ENCODE measurements at places on chromosomes 4 and X.

- peak; percentile 94 for DNase-seq
Observed at GRCh38 chr4:142095886-142096605, 459.7 kb downstream of the IL15 start.

GRCh38 chr4:20256381-20256881, 4.7 kb downstream of the SLIT2 start:
- DNase-seq, result no peak

GRCh38 chr4:168925789-168926490, 84.1 kb downstream of the CBR4 start:
- DNase-seq, result no peak

DNA sequence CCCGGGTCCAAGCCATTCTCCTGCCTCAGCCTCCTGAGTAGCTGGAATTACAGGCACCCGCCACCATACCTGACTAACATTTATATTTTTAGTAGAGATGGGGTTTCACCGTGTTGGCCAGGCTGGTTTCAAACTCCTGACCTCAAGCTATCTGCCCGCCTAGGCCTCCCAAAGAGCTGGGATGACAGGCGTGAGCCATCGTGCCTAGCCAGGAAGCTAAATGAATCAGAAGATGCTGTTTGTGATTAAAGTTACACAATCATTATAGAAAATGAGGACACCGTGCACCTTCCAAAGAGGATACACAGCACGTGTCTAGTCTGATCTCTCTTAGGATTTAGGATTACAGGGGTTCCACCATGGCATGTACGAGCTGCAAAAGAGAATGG, 99.6 kb downstream of the DHRSX start:
- DNase-seq, result no peak

- DNase-seq, result no peak
Observed at GRCh38 chr4:138204507-138204906, 37.6 kb downstream of the SLC7A11 start.

GRCh38 chr4:13616597-13616996, 10.9 kb downstream of the BOD1L1 start:
- DNase-seq, result no peak

DNA sequence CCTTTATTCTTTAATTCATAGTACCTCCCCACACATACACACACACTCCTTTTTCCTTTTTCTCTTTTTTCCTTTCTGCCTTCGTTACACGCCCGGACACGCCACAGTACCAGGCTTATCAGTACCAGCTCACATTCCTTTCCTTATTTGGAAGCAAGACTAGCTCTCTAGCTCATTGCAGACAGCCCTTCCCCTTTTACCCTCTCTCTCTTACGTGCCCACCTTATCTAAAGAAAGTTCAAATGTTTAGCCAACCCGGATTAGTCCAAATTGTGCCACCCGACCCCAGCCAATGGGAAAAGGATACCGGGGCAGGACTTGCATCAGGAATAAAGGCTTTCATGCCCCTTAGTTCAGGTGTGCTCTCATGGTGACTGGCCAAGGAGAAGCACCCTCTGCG, 194.7 kb upstream of the VCX3A start:
- no peak for DNase-seq

DNA sequence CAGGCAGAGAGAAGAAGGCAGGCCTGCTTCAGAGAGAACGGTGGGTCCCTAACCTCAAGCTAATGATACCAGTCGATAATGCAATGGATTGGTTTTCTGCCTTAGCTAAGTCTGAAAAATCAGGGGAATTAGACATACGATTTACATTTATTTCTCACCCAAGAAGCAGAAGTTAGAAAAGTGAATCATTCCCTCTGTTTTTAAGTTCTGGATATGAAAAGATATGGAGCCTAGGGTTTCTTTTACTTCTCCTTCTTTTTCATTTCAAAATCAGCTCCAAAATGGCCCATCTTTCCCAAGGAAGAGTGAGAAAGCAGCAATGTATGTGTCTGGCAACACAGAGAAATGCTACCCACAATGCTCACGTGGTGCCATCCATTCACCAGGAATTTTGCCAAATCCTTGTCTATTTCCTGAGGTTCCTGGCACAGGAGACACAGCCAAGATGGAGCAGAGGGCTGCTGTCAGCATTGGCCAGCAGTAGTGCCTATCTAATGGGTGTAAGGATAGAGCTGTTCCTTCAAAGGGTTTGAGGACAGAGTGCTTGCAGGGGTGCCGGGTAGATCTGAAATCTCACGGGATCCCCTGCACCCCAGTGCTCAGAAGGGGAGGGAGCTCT, 231.5 kb downstream of the MAML3 start:
- no peak for DNase-seq

DNA sequence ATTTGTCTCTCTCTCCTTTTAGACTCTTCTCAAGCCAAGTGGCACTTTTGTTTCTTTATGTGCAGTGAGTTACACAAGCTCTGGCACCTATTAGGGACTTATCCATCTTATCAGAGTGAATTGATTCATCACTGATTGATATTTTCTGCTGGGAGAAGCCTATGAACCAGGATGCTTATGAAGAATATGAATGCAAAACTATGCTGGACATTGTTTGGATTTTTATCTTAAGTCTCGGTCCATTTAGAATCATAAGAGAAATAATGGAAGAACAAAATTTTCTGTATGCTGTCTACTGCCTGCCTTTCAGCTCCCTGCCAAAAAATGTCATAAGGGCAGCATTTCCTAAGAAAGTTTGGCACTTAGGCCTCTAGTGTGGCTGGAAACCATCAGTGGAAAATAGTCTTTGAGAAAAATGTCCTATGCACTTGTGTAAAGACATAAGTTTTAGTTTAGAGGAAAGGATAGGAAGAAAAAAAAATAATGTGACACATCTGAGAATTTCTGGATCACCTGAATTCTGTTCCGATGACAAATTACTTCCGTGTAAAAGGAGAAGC, 365.7 kb upstream of the MAD2L1 start:
- DNase-seq, result no peak

- DNase-seq, result no peak
Observed at GRCh38 chr4:155615081-155615887, 51.4 kb upstream of the GUCY1A1 start.

DNA sequence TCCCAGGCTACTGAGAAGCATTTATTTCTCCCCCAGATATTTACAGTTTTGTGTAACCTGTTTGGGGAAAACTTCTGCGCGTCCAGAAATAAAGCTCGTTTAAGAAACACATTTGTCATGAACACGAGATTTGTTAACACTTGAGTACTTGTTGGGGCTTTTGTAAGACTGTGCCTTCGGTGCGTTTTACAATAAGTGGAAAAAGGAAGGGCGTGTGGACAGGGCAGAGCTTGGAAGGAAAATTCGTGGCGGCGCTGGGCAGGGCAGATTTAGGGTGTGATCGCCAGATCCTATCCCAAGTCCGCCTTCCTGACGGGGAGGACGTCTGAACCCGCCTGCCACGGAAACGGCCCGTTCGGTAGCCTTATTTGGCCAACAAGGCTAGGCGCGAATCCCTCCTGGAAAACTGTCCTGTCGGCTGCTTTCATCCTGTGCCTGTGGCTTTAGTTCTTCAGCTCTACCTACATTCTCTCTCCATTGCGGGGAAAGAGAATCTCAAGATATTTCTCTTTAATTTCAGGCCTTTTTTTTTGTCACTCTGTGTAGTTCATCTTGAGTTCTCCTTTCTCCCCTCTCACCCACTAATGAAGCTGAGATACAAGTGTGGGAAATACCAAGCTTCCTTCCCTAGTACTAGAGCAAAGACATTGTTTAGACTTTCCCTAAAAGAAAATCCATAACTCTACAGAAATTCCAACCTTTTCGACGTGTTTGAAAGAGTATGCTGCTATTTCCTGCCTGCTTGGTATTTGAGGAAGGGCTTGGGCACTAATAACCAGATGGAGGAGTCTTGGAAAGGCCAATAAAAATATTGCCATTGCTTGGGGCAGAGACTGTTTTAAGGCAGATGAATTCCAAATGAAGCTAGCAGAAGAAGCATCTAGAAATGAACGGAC, 982 bp downstream of the PDLIM5 start:
- DNase-seq, result peak; percentile 74

- no peak for DNase-seq
Observed at GRCh38 chr4:121353213-121353612, 27.6 kb downstream of the QRFPR start.

- DNase-seq, result peak; percentile 99
Observed at GRCh38 chr4:173252024-173252935, 81.9 kb downstream of the HMGB2 start.

GRCh38 chrX:119762718-119763117, 4.3 kb downstream of the SOWAHD start:
- no peak for DNase-seq
